ENCODE measurements at places on chromosomes 4 and X.

GRCh38 chr4:150280081-150280895, 202.0 kb downstream of the DCLK2 start:
- DNase-seq: peak; percentile 95

- no peak for DNase-seq
These were observed 154.9 kb upstream of the PJA1 start for GRCh38 chrX:69320116-69320515.

DNA sequence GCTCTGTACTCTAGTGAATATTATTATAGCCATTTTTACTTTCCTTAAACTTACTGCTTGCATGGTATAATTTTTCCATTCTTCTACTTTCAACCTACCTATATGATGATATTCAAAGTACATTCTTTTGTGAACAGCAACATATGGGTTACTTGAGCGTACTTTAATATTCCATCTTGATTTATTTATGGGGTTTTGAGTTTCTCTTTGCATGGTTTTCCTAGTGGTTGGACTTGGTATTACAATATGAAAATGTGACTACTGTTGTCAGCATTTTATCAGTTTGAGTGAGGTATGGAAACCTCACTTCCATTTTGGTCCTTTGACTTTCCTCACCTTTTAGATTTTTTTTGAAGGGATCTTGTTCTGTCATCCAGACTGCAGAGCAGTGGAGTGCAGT, 35.9 kb downstream of the ADGRG4 start:
- no peak for DNase-seq

GRCh38 chr4:38663801-38664705, at the start of gene KLF3:
KLF3 (plus strand) TSS chr4:38664199; CDS start chr4:38680626, 16,427 bp downstream.
- peak; percentile 94 for DNase-seq

DNA sequence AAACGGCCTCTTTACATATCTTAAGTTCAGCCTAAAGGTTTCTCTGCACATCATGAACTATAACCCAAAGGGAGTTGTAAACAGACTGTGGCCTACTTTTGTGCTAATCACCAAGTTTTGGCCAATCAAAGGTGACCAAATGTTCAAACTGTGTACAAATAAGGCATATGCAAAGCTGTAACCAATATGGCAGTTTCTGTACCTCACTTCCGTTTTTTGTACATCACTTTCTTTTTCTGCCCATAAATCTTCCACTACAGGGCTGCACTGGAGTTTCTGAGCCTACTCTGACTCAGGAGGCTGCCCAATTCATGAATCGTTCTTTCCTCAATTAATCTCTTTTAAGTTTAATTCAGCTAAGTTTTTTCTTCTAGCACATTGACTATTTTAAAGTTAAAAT, 318.7 kb downstream of the SLC7A11 start:
- DNase-seq: no peak

GRCh38 chrX:136711147-136711546, 63.2 kb downstream of the CD40LG start:
- DNase-seq: peak; percentile 23

DNA sequence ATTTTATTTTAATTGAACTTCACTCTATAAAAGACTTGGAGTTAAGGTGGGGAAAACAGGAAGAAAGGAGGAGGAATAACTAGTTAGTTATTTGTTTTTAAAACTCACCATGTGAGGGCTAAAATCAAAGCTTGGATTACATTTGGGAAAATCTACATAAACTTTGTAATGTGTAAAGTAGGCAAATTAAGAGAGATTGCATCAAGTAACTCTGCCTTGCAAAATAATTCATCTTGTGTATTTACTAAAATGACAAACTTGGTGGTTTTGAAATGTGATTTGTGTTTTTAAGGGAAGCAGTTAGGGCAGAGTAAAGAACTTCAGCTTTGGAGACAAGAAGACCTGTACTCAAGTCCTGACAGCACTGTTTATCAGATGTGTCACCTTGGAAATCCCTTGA, 43.3 kb upstream of the RASSF6 start:
- DNase-seq: no peak

DNA sequence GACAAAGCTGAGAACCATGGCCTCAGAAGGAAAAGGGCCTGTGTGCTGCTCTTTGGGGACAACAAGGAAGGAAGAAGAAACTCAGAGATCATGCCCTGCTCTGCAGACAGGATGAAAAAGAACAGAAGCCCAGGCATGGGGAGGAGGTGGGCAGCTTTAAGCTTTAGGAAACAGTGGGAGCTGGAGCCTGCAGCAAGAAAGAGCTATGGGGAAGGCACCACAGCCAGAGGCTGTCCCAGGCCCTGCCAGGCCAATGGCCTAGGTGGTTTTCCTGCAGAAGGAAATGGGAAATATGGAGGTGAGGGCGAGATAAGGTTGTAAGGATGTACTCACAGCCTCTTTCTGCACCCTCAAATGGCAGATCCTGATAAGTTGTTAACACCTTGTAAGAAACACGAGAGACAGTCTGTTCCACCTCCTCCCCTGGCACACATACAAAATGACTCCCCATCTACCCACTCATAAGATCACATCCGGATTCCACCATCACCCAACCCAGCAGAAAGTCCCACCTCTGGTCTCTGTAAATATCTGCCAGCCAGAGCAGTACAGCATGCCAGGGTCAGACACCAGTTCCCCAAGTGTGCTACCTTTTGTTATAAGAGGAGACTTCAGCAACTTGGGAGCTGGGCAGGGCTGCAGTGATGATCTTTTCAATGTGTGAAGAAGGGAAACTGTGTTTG, 105.2 kb downstream of the RTL5 start:
- DNase-seq: no peak

DNA sequence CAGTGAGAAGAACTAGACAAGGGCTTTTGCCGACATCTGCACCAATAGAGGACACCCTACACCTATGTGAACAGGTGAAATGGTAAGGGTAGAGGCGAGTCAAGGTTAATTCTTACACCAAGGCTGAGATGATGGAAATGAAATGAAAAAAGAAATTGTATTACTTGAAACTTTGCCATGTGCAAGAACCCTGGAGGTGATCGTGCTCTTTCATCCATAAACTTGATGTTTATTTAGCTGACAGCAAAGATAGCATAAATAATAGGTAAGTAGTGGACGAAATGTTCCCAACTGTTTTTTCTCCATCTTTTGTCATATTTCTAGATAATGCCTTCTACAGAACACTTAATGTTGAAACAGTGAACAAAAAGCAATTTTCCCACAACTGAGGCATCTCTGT, 162.5 kb downstream of the BANK1 start:
- DNase-seq: no peak

DNA sequence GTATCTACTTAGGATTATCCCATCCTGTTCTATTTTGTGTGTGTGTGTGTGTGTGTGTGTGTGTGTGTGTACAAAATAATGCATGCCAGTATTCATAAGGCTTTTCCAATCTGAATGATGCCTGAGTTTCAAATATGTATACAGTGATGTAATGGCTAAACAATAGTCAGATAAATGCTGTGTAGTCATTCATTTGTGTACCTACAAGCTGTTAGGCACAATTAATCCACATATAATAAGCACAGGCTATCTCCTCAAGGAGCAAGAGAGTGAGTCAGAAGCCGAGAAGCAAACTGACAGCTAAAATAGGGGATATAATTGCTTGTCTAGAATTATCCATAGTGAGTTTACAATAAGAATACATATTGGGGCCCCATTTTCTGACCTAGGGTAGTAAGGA, 15.7 kb downstream of the DMD start:
- no peak for DNase-seq

DNA sequence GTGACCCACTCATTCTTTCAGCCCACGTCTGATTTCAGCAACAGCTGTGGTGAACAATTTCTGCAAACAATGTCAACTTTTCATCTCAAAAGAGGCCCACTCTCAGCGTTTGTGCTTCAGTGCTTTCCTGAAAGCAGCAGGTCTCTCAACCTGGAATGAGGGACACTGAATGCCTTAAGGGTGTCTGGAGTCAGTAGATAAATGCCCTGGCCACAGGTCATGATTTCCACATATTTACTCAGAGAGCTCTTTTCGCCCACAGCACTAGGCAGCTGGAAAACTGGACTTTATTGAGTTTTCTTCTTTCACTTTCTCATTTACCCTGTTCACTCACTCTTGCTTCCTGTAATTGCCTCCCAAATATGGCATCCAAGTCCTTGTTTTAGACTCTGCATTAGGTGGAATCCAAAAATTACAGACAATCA, 52.8 kb downstream of the NPFFR2 start:
- no peak for DNase-seq

- DNase-seq: no peak
These were observed 241.2 kb downstream of the PCDH10 start for GRCh38 chr4:133390198-133390855.

DNA sequence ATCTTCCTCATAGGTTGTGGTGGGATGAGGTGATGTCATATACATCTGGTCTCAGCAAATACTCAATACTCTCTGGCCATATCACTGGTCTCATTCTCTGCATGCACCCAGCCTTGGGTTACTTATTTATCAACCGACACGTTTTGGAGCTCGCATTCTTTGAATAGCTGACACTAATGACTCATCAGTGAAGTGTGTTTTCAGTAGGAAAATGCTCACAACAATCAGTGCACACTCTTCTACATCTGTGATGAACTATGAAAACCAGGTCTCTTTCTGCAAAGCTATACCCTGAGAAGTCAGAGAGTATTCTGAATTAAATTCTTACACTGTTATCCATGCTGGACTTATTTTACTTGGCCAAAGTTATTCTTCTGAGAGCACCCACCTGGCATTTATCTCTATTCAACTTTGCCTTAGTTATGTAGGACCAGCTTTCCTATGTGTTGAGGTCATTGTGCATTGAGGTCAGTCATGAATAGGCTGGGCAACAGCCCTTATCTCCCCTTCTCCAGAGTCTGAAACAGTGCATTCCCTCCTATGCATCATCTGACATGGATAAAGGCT, 58.7 kb upstream of the DHX15 start:
- DNase-seq: peak; percentile 81

GRCh38 chr4:69032847-69033638, 63.2 kb upstream of the UGT2B7 start:
- no peak for DNase-seq

GRCh38 chrX:72306851-72307645, 1.3 kb upstream of the CITED1 start:
- peak; percentile 46 for DNase-seq

GRCh38 chrX:55240788-55241340, 20.7 kb downstream of the PAGE5 start:
- DNase-seq: no peak

DNA sequence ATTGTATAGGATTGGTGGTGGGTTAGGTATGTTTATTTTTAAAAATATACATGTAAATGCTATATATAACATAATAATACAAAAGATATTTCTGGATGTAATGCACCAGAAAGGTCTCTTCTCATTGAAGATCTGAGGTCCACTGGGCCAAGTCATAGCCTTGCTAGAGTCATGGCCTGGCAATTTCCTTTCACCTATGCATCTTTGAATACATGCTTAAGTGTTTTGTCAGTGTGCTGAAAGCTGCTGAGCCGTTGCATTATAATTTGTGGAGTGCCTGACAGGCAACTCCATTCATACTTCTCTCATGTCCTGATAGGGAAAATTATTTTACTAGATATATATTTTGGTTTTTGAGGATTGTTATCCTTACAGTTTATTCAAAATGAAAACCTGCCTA, 410.2 kb upstream of the CT83 start:
- peak; percentile 9 for DNase-seq

DNA sequence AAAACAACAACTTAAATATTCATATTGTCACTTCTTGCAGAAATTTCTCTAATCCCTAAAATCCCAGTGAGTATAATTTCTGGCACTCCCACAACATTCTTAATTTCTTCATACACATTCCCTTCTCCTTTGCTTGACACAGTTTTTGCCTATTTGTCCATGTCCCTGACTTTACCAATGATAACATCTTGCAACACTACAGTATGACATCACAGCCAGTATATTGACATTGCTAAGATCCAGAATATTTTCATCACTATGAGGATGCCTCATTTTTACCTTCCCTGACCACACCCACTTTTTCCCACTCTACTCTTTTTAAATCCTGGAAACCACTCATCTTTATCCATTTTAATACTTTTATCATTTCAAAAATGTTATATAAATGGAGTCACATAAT, 292.3 kb upstream of the GK2 start:
- DNase-seq: no peak

DNA sequence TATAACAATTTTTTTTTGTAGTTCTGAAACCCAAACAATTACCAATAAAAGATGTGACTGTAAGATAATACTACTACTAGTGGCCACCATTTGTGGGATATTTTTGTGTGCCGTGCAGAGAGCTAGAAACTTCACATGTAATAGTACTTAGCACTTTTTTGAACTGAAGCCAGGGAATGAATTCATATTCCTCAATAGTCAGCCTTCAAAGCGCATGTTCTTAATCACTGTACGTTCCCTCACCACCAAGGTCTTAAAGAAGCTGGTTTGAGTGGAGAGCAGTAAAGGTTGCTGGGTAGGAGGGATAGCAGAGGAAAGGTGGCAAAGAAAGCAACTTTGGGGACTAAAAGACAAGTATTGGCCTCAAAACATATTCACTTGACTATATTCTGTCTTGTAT, 9.6 kb upstream of the RUFY3 start:
- peak; percentile 17 for DNase-seq

DNA sequence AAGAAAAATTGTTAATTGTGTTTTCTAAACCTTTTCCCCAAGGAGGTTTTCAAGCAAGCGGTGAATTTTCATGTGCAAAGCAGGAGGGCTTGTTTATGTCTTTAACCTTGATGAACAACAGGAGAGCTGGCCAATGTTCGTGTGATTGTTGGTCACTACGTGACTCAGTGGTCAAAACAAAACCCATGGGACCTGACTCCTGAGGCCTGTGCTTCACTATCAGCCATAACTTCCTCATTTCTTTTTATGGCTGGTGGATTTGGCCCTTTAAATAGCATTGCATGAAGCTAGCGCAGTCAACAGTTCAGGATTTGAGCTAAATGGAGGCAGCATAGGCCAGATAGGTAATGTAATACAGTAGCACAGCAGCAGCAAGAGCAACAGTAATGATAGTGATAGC, 80.5 kb downstream of the MID1IP1 start:
- DNase-seq: no peak

DNA sequence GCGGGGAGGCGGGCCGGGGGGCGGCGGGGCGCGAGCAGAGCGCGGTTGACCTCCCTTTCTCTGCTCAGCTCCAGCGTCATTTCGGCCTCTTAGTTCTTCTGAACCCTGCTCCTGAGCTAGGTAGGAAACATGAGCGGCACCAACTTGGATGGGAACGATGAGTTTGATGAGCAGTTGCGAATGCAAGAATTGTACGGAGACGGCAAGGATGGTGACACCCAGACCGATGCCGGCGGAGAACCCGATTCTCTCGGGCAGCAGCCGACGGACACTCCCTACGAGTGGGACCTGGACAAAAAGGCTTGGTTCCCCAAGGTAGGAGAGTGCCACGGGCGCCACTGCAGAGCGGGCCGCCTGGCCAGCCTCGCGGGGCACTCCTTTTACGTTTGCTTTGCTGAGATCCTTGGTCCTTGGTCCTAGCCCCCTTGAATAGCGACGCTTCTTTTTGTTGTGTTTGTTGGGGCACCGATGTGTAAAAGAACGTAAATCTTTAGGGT, at the start of gene HTATSF1:
Gene HTATSF1, plus strand, starts transcription at position 37 of the 497 bp plus-strand sequence. Its CDS starts 93 bp downstream, at position 130.
- no peak for DNase-seq

- DNase-seq: peak; percentile 47
These were observed 59.1 kb downstream of the SCD5 start for GRCh38 chr4:82739287-82740190.

GRCh38 chrX:9291629-9292028, 173.2 kb upstream of the TBL1X start:
- no peak for DNase-seq
